Stimulated activated CD4-positive, alpha-beta T cell treated with anti-CD3 and anti-CD28 coated beads, Interleukin-1b, Interleukin-23, amount 100 ng/mL, for 24 hours (primary cell): ENCODE measurements at places on chromosomes 3 and 15.

GRCh38 chr3:156801746-156802145 is 24.4 kb upstream of the LEKR1 start:
- DNase-seq: no peak

- no peak for DNase-seq
Observed at GRCh38 chr3:150238048-150238802, 169.9 kb upstream of the TSC22D2 start.

DNA sequence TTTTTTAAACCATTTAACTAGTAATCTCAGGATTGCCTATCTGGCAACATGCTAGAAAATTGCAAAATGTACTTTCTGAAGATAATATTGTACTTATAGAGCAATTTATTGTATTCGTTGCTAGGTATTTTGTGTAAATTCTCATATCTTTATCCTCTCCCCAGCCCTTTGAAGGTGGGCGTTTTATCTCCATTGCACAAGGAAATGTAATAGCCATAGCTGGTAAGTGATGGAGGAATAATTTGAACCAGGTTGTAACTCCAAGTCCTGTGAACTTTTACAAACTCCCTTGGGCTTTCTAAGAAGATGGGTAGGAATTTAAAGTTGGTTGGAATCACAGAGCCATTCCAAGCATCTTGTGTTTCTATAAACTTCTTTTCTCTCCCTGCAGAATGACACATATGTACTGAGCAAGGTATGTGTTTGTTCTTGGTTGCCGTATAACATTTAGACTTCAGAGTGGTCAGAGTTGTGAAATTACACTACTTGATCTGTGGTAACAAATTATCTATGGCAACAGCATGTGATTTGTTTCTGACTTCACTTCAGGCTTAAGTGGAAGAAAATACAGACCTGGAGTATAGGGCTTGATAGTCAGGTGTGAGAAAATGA is 170.9 kb downstream of the AKAP13 start:
- no peak for DNase-seq

DNA sequence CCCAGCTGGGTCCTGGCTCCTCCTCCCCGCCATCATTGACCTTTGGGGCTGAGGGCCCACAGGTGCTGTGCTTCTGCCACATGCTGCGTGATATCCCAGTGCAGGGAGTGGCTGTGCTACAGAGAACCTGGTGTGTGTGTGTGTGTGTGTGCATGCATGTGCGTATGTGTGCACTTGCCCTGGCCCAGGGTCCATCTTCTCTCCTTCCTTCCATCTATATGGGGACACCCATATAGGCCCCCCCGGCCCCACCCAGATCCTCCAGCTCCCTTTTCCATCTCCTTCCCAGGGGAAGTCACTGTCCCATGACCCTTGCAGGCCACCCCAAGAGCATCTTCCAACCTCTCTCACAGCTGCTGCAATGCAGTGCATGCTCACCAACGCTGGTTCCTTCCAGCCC is 12.6 kb downstream of the RASGRF1 start:
- no peak for DNase-seq

GRCh38 chr3:111315930-111316587 is 225.9 kb upstream of the CD96 start:
- no peak for DNase-seq

GRCh38 chr15:34366271-34367065 is 528 bp downstream of the LPCAT4 start:
- DNase-seq: no peak

DNA sequence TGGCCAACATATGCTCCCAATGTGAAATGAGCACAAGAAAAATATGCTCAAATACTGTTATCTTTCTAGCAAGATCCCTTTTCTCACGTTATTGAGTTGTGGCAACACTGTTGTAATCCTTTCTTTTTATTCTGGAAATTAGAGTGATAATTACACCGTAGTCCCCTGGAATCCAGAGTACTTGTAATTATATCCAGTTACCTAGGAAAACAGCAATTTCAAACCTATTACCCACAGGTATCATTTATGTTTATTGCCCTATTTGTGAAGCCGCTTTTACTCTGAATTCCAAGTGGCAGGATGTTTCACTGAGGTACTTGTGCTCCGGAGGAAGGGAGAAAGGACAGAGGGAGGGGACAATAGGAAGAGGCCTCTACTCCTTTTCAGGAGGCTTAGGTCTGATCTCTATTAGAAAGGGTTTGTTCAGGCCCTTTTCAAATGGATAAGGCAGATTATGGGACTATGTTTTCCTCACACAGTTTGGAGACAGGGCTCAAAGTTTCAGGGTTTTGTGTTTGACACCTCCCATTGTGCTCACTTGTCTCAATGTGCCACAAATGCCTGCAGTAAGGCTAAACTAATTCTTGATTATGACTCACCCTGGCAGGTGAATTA is 646.6 kb downstream of the TUSC7 start:
- no peak for DNase-seq

- DNase-seq: no peak
Observed at GRCh38 chr3:104214937-104215336, 1151.8 kb upstream of the ALCAM start.

- no peak for DNase-seq
Observed at GRCh38 chr15:33773969-33774368, 194.3 kb upstream of the CHRM5 start.
